ENCODE measurements at places on chromosomes 1 and 21.

- DNase-seq = no peak
These were observed 59.9 kb downstream of the NUF2 start for GRCh38 chr1:163381487-163382184.

DNA sequence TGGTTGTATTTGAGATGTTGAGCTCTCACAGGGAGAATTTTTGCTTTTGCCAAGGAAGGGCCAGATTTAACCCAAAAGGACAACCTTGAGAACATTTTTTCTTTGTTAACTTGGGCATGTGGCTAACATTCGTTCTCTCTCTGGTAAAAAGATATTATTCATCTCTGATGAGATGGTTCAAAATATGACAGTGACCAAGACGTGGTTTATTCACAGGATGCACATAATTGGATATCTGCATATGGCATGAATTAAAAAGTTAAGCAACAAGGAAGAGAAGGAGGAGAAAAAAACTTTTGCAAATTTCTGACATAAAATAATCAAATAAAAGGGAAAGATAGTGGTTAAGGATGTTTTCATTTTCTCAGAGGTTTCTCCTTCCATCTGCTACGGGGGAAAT is 43.1 kb upstream of the BCL10 start:
- no peak for DNase-seq

DNA sequence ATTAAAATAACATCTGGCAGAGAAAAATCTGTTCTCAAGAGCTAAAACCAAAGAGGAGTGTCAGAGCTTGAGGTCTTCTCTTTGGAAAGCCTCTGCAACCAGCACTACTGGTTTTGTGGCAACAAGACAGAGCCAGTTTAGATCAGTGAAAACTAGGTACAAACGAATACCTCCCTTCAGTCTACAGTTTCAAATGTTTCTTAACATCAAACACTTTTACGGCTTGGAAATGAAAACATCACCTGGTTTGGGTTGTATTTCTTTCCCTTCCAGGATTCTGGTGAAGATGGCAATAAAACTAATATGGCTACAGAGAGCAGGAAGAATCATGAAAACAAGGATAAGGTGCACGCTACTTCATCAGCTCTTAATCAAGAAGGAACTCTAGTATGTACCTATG is 339.4 kb upstream of the ESRRG start:
- DNase-seq = no peak

- DNase-seq = no peak
These were observed 120.5 kb downstream of the LRRC7 start for GRCh38 chr1:69688193-69688592.

DNA sequence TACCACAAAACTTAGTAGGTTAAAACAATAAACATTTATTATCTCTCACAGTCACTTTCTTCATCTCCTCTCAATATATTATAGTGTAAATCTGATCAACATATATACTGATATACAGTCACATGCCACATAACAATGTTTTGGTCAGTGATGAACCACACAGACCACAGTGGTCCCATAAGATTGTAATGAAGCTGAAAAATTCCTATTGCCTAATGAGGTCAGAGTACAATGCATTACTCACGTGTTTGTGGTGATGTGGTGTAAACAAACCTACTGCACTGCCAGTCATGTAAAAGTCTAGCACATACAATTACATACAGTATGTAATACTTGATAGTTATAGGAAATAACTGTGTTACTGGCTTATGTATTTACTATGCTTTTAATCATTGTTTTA is 30.1 kb downstream of the OLFML3 start:
- no peak for DNase-seq

DNA sequence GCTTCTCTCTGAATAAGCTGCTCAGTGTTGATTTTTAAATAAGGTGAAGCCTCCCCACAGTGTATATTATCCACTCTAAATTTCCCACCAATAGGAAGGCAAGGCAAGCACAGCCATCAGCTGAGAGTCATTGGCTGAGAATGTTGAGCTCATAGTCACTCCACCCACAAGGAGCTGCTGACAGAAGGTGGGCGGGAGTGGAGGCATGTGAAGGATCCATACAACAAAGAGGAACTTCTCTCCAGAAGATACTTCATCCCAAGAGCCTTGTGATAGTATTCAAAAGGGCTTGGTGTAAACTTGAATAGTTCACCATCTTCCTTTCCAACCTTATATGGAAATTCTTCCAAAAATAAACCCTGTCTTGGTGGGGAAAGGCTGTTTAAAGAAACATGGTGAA is 42.8 kb downstream of the SAMD13 start:
- DNase-seq = no peak

DNA sequence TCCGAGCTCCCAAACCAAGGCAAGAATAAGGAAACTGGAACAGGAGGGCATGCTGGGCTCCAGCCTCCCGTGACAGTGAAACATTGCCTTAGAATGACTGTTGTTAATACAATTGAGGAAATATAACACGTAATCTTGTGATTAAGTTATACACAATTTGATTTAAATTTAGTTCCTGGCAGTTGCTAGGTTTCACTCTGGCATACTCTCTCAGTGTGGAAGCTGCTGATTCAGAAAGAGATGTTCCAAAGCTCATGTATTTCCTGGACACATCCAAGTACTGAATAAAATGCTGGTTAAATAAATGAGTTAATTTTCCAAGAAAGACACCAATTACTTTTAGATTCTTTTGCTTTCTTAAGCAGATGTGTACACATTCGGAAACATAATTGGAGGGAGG is 176.1 kb downstream of the GRIK1 start:
- DNase-seq = no peak

DNA sequence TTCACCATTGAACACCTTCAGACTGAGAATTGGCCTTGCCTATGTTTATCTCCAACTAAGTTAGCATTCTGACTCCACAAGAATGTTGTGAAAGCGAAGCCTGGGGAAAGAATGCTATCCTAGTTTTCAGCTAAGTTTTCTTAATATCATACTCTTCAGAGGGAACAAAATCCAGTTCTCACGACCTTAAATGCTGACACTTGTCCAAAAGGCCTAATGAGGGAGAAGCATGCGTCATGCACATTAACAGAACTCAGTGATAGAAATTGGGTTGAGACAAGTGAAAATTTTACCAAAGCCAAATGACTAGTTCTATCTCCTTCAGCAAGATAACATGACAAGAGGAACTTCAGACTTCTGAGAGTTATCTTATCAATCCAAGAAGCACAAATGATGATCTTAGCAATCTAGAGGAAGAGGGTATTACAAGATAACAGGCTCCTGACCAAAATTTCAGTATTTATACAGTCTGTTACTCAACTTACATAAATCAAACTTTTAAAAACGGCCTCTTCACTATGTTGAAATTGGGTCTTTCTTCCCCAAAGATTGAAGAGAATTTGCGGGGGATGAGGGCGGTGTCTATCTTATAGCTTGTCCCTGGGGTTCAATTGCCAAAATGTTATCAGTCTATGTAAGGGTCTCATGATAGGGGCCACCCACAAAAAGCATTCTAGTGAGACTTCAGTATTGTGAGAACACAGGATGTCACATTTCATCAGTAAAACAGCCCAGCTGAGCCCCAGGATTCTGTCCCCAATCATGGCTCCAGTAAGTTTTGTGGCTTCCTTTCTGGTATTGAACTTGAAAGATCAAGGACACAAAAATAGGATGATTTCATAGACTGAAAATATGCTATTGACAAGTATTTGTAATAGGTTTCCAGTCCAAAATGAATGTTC is 26.5 kb upstream of the SLC45A3 start:
- DNase-seq = no peak

GRCh38 chr1:39181311-39181710 is 23.2 kb upstream of the MACF1 start:
- DNase-seq = no peak

GRCh38 chr1:208069908-208070307 is 159.0 kb upstream of the CD34 start:
- no peak for DNase-seq

DNA sequence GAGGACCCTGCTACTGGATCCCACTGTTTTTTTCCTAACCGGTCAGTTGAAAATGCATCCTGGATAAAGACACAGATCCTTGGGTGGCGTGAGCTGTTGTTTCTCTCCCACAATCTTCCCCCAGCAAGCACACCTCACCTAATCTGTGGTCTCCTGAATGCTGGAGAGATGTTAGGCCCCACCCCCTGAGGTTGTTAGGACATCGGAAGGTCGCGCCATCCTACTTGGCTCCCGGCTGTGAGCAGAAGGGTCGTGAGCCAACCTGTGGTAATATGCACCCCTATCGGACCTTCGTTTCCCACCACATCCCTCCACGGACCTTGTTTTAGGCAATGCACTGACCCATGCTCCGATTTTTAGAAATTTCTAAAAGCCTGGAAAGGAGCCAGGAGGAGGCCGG is 89.9 kb upstream of the IPO9 start:
- DNase-seq = no peak

- DNase-seq = no peak
These were observed 68.3 kb upstream of the GJB5 start for GRCh38 chr1:34686531-34686930.

- DNase-seq = no peak
These were observed 19.0 kb downstream of the BTG2 start for GRCh38 chr1:203324105-203325025.

GRCh38 chr1:32426489-32427255 is 32.4 kb upstream of the BSDC1 start:
- DNase-seq = no peak

DNA sequence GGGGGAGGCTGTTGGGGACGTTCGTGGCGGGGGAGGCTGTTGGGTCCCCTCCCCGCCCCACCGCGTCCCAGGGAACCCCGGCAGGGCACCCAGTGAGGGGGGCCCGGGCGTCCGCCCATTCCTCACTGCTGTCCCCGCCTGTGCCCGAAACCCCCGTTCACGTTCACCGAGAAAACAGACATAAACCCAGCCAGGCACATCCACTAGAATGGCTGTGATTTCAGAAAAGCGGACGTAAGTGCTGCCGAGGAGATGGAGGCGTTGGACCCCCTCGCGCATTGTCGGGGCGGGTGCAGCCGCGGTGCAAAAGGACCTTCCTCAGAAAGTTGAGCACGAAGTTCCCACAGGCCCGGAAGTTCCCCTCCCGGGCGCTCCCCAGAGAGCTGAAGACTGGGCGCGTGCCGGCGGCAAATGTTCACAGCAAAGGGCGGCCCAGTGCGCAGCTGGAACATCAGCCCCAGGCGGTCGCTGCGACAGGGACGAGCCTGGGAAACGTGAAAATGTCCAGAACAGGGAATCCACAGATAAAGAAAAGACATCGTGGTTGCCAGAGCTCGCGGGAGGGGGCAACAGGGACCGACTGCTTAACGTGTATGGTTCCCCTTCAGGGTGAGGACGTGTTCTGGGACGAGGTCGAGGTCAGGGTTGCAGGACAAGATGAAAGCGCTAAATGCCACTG is 18.5 kb upstream of the SAMD11 start:
- no peak for DNase-seq

- DNase-seq = no peak
These were observed 1.2 kb upstream of the RIIAD1 start for GRCh38 chr1:151720125-151720524.
